GM10248 (cell line): ENCODE measurements at places on chromosomes 16 and 17.

- no peak for DNase-seq
These were observed 52.6 kb upstream of the CRISPLD2 start for GRCh38 chr16:84766978-84767773.

- DNase-seq = no peak
These were observed 27.0 kb downstream of the CLUH start for GRCh38 chr17:2684549-2684948.

GRCh38 chr16:3935921-3936320, 55.4 kb upstream of the CREBBP start:
- no peak for DNase-seq

GRCh38 chr17:79192503-79193351, 118.1 kb downstream of the ENGASE start:
- DNase-seq = peak; percentile 57

GRCh38 chr17:68782789-68783188, 172.4 kb downstream of the ABCA8 start:
- DNase-seq = no peak

DNA sequence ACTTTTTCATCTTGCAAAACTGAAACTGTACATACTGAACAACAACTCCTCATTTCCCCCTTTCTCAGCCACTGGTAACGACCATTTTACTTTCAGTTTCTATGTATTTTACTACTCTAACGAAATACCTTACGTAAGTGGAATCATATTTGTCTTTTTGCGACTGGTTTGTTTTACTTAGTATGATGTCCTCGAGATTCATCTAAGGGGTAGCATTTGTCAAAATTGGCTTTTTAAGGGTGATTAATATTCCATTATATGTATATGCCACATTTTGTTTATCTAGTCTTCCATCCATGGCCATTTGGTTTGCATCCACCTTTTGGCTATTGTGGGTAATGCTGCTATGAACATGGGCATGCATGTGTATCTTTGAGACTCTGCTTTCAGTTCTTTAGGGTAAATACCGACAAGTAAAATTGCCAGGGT, 10.4 kb downstream of the KPNB1 start:
- peak; percentile 26 for DNase-seq

DNA sequence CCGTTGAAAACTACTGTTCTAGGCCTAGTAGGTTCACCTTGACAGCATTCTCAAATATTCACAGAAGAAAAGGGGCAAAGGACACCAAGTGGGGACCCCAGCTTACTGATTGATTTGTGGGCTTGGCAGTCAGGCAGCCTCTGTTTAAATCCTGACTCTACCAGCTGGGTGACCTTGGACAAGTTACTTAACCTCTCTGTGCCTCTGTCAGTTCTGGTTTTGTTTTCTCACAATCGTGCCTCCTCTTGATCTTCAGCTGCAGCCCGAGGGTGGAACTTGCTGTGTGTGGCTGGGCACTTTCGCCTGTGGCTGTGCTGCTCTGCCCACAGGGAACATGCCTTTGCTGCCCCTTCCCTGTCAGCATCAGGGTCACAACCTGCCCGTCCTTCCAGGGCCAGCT, 17.8 kb downstream of the RAP1GAP2 start:
- no peak for DNase-seq

GRCh38 chr17:11138023-11138422, 103.0 kb upstream of the SHISA6 start:
- DNase-seq = no peak

DNA sequence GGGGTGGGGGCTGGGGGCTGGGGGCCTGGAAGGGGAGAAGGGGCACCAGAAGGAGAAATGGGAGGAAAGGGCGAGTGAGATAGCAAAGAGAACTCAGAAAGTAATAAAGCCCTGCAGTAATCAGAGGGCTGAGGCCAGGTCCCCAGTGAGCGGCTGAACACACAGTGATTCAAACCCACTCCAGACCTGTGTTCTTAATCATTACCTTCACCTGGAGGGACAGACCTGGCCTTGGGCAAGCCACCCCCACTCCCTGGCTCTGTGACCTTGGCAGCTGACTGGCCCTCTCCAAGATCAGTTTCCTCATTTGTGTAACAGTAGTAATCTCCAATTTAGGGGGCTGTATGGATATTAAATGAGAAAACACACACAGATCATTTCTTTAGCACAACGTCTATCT, 150.4 kb downstream of the WWOX start:
- no peak for DNase-seq

GRCh38 chr17:48125829-48126531, 18.4 kb downstream of the SNX11 start:
- no peak for DNase-seq

DNA sequence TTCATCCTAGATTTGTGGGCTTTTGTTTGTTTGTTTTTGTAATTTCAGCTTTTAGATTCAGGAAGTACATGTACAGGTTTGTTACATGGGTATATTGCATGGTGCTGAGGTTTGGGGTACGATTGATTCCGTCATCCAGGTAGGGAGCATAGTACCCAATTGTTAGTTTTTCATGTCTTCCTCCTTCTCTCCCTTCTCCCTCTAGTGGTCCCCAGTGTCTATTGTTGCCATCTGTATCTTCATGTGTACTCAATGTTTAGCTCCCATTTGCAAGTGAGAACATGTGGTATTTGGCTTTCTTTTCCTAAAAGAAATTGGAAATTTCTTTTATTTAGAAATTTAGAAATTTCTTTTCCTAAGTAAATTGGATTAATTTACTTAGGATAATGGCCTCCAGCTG, 37.1 kb upstream of the BCAS3 start:
- no peak for DNase-seq

DNA sequence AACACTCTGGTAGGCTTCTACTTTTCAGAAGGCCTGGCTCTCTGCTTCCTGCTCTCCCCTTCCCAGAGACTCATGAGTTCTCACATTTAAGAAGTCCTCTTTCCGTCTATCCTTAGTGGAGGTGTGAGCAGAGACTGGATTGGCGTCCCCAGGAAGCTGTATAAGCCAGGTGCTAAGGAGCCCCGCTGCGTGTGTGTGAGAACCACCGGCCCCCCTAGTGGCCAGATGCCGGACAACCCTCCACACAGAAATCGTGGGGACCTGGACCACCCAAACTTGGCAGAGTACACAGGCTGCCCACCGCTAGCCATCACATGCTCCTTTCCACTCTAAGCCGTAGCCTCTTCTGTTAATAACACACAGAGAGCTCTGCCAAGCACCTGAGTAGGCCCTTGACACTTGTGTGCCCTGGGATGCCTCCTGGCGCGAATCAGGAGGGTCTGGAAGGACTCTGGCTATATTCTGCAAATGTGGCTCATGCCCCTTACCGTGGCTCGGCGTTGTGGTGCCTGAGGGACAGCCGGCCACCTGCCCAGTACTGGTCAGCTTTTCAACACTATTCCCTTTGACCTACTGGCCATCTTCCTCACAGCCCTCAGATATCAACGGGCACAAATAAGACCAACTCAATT, 13.9 kb downstream of the CYB5D2 start:
- no peak for DNase-seq

DNA sequence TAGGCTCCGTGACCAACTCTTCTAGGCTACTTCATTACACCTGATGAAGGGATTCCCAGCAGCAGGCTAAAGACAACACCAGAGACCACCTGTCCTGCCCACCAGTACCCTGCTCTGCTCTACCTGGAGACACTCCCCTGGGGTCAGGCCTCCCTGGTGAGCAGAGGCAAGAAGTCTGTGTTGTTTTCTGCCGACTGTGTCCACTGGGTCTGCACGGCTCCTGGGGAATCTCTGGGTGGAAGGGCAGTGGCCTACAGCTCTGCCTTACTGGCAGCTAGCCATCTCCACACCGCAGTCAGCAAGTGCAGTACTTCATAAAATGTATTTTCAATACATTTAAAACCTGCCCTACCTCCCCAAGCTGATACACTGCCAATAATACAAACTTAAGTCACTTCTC, 6.8 kb downstream of the RSL1D1 start:
- no peak for DNase-seq

DNA sequence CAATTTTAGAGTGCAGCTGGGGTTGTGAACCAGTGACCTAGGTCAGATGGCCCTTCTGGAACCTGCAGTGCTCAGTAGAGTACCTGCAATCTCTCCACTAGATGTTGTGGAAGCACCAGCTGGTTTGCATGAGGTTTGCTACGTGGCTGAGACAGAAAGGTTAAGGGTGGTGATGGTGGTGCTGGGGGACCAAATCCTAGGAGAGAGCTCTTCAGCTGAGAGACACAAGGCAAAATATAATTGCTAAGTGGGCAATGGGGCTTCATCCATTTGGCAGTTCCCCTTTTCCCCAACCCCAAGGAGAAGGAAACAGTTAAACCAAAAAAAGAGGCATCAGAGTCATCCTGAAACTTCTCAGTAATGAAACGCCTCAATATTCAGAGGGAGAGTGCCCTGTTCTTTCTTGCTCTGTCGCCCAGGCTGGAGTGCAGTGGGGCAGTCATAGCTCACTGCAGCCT, 13.9 kb downstream of the ITPRIPL2 start:
- no peak for DNase-seq

DNA sequence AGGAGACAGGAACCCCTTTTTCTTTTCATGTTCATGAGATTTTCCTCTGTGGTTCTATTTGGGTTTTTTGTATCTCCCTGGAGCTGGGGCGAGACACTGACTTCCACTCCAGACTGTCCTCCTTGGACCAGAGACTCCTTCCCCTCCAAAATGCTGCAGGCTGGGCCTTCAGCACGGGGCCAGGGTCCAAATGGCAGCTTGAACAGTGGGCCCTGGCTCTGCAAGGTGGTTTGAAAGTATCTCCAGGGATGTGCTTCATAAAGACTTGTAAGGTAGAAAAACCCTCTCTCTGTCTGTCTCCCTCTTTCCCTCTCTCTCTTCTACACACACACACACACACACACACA, 236.1 kb downstream of the ZNF423 start:
- DNase-seq = no peak

DNA sequence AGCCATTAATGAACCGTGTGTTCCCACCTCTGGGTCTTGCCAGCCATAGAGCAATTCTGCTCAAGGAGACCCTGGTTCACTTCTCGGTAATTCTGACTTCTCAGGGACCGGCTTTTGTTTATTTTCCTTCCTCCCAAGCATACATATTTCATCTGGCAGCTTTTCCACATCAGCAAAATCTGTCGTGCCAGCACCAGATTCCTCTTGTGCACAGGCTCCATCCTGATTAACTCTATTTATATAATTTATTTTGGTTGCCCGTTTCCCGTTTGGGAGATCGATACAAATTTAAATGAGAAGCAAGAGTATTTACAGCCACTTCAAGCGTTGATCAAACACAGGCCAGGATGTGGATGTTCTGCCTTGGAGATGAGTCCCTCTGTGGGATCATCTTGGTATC, 161.9 kb upstream of the XYLT1 start:
- DNase-seq = no peak

DNA sequence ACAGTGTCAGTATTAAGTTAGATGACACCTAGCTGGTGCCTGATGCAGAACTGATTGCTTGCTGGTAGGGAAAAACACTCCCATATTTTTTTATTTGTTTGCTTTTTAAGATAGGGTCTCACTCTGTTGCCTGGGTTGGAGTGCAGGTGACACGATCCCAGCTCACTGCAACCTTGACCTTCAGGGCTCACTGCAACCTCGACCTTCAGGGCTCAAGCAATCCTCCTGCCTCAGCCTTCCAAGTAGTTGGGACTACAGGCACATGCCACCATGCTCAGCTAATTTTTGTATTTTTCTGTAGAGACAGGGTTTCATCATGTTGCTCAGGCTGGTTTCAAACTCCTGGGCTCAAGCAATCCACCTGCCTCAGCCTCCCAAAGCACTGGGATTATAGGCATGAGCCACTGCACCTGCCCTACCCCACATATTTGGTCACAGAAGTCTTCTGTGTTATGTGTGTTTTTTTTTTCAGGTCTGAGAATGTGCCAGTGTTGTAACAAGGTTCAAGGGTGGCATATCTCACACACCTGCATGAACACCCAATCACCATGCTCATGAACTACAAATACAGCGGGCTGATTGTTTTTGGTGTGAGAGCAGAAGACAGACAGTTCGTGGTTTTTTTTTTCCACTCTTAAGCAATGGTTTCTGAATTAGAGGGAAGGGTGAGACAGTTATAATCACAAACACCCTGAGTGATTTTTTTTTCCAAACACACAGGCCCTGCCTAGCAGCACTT, 22.8 kb downstream of the SPAG9 start:
- DNase-seq = no peak

- no peak for DNase-seq
These were observed 12.9 kb downstream of the PTRH2 start for GRCh38 chr17:59694344-59694743.

DNA sequence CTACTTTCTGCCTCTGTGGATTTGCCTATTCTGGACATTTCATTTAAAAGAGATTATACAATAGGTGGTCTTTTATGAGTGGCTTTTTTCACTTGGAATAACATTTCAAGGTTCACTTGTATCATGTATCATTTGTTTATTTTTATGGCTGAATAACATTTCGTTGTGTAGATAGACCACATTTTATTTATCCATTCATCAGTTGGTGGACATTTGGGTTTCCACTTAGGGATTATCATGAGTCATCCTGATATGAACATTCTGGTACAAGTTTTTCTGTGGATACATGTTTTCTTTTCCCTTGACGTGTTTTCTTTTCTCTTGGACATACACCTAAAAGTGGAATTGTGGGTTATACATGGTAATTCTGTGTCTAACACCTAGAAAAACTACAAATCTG, 25.3 kb downstream of the PRSS54 start:
- no peak for DNase-seq

- no peak for DNase-seq
These were observed 281.7 kb downstream of the GRIN2A start for GRCh38 chr16:9900576-9900975.

DNA sequence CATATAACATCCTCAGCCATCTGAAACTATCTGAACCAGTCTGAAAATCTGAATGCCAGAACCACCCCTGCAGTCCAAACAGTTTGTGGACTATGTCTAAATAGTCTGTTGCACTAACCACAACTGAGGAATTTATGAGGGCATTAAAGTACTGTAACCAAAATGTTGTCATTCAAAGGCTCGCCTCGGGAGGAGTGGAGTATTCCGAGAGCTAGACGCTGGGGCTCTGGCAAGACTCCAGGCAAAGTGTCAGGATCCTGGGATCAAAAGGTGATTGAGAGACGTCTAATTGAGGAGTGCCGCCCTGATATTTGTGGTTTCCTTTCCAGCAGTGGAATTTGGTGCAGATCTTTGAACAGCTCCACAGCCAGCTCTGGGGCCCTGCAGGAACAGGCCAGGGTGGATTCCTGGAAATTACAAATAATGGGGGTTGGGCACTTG, 142.9 kb upstream of the MYOCD start:
- no peak for DNase-seq

DNA sequence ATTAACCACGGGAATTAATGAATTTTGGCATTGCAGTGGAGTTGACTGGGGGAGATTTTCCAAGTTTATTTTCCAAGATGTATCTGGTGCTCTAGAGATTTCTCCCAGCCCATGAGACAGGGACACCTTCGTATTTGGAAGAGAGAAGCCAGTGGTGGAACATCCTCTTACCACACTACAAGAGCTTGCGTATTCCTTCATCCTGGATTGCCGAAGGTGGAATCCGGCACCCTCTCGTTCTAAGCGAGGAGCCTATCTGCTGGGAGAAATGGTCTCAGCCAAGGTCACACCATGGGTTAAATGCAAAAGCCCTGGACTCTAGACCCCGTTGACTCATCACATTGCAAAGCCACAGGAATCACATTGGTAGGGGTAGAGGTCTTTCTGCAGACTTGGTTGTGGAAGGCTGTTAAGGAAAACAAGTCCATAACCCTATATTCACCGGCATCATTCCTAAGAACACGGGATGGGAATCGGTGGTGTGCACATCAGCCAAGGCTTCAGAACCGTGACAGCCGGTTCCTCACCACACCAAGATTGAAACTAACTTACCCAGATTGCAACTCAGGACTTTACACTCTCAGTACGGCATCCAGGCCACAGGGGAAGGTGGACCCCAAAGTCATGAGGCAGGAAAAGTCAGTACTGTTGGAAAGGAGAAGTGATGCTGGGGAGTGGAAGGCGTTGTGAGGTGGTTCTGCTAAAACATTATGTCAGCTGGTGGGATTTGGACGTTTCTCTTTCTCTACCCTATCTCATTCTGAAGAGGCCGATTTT, 259.8 kb downstream of the CPPED1 start:
- no peak for DNase-seq
